ENCODE measurements at places on chromosomes 11 and 22. TPM values are rescaled to one million over a fixed set of nuclear protein-coding genes. Genes with fewer than 3 reads are reported as not detected.
A peak's percentile ranks its signal among the peaks of the same experiment; 100 is the strongest.

PCNX3 gene
- 47.4 TPM for total RNA-seq

DNAJB7 gene
- not detected for total RNA-seq

DNA sequence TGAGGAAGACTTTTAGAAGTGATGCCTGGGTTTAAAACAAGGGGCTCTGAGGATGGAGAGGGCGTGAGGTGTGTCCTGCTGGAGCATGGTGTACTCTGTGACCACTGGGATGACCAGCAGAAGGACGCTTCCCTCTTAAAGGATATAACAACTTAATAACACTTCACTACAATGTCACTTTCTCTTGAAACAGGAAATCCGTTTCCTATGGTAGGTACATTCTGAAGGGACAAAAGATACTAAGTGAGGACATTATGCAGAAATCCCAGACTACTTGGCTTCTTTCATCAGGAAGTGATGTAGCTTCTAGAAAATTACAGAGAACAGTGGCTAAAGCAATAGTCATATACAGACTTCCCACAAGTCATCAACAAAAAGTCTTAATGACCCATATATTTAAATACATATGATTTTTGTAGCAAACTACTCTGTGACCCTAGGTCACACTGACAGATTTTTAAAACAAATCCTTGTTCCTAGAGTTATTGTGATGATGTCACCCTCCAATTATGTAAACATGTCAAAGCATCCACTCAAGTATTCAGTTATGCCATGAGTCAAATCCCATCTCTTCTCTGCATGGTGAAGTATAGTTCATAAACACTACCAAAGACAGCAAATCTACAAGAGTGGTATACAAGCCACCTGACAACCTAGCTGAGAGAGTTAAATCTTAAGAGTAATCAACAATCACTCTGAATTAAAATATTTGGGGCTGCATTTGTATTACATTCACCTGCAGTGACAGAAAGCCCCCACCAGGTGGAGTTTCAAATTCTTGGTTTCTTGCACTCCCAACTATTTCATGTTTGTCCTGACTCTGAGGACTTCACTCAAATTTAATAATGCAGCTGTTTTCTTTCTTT is 32.8 kb downstream of the PITPNB start:
- no peaks in the 10 kb centered on the region for H3K27me3 ChIP-seq
- peak; percentile 57 for DNase-seq
- H3K4me3 ChIP-seq = no peak overlapping the region
- H3K4me1 ChIP-seq = no peaks in the 10 kb centered on the region

KCNK4 gene
- total RNA-seq = not detected

POLA2 gene
- total RNA-seq = 5.0 TPM

CDK2AP2 gene
- total RNA-seq = 7.3 TPM

TMEM126A gene
- total RNA-seq = 13.5 TPM

ZNF70 gene
- total RNA-seq = 4.7 TPM

- H3K27me3 ChIP-seq = no peaks in the 10 kb centered on the region
- no peak overlapping the region for H3K4me3 ChIP-seq
- H3K27ac ChIP-seq = no peak overlapping the region
- H3K4me1 ChIP-seq = no peaks in the 10 kb centered on the region
- H3K36me3 ChIP-seq = no peaks in the 10 kb centered on the region
- DNase-seq = no peak
Observed at GRCh38 chr11:20114588-20114987, 45.7 kb downstream of the DBX1 start.

- H3K4me3 ChIP-seq = no peak overlapping the region
- no peak for DNase-seq
- H3K36me3 ChIP-seq = no peaks in the 10 kb centered on the region
- H3K27me3 ChIP-seq = no peaks in the 10 kb centered on the region
- H3K27ac ChIP-seq = no peak overlapping the region
Observed at GRCh38 chr11:11748706-11749365, 92.9 kb upstream of the USP47 start.

SSTR3 gene
- under 0.01 TPM for total RNA-seq

OR5M8 gene
- total RNA-seq = not detected

DNA sequence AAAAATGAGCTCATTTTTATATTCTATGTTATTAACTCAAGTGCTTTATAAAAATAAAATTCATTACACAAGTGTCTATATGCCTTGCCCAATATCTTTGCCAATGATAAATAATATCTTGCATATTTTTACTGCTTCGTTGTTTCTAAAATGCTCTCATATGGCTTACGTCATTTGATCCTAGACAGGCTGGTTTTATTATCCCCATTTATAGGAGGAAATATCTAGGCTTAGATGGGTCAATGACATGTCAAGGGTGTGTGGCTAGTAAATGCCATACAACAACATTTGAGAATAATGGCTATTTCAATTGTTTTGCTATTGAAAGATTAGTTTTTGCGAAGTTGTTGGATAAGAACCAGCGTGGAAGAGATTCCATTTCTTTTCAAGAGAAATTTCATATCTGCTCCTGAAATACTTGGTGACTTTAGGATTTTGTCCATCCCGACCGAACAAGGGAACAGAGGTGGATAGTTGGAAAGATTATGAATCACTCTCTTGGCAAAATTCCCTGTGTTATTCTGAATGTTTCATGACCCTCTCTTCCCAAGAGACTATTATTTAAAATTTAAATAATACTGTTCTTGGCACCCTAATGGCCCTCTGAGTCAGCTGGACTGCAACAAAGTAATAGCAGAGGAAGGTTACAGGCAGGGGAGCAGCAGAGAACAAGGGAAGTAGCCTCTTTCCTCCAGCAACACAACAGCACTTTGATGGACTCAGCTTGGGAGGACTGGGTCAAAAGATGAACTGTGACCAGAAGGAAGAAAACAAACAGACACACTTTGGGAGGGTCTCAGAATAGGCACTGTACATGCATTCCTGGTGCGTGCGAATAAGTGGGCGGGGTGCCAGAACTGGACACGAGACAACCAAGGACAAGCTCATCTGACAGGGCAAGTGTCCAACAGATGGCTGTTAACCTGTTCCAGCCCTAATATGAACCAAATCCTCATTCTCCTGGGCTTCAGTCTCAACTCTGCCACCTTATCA is 94.5 kb downstream of the ME3 start:
- no peaks in the 10 kb centered on the region for H3K36me3 ChIP-seq
- no peak overlapping the region for H3K4me3 ChIP-seq
- H3K4me1 ChIP-seq = peaks cover 6% of the 10 kb centered on the region
- H3K27ac ChIP-seq = peak overlapping the region; percentile 71

Data from uterus (tissue), 4 donors.